HL-60 (cell line): ENCODE measurements at places on chromosomes 4 and X.

- DNase-seq: no peak
These were observed 186.2 kb upstream of the TBL1X start for GRCh38 chrX:9278475-9279233.

DNA sequence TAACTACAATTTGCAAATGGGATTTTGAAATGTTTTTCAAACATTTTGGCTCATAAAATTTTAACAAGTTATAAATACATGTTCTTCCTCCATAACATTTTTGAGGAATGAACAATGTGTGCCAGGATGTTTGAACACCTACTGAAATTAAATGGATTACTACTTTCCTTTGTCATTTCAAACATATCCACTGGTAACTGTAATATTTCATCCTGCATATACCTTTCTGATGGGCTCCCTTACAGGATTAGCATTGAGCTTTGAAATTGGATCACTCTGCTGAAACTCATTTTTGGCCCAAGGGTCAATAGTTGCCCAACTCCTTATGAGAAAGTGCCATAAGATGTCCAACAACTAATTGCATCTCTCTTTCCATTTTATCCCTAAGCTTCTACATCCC is 17.6 kb downstream of the GRPR start:
- no peak for DNase-seq

DNA sequence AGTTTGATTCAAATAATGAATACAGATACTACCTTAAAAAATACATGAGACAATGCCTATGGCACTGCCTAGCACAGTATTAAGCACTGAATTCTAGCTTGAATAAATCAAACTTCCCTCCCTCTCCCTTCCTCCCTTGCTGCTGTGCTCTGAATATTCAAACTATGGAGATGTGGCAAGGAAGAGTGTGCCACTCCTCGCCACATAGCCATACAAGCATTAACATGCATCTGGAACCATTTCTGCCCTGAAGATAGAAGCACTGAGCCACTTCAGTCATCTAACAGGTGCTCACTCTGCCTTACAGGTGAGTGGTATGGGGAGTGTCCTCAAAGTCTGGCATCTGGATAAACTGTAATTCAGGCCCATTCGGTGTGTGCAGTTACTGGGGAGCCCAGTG is 276.9 kb downstream of the ARHGAP24 start:
- no peak for DNase-seq

GRCh38 chr4:188942606-188943005 is 803.4 kb downstream of the TRIML1 start:
- no peak for DNase-seq

DNA sequence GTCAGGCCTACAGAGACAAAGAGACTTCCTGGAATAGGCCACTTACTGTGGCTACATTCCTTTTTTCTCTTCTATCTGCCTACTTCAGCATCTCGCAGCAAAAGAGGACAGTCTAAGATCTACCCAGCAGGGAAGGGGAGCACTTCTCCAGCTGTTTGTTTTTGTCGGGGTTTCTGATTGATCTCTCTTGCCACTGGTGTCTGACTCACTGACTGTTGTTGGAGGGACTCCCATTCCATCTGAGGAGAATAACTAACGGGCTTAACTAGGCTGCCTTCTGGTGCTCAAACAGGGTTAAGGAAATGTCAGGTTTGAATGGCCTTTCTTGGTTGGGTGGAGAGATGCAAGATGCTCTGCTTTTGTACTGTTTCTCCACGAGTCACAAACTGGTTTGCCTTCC is 100.2 kb upstream of the TMEM164 start:
- no peak for DNase-seq

- no peak for DNase-seq
These were observed 613.3 kb downstream of the BCOR start for GRCh38 chrX:39484159-39485068.

DNA sequence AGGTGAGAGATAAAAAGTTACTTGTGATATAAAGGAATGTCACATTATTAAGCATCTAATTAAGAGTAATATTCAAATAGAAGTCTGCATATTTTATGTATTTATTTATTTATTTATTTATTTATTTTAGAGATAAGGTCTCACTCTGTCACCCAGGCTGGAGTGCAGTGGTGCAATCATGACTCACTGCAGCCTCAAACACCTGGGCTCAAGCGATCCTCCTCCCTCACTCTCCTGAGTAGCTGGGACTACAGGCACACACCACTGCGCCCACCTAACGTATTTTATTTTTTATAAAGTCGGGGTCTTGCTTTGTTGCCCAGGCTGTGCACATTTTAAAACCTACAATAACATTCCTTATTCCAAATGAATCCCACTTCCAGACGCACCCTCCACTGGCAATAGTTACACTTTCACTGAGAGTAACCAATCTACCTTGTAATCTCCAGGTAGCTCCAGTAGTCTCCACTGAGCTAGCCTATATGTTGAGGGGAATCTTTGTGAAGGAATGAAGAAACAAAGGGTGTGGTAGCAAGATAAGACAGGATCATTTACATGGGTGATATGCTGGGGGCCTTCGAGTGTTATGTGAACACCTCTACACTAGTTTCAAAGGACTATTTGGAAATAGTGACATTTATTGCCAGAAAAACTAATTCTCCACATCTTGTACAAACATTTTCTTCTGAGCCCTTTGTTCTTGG is 11.9 kb downstream of the SH3D19 start:
- no peak for DNase-seq

GRCh38 chr4:5812506-5813229 is 80.2 kb downstream of the CRMP1 start:
- peak; percentile 33 for DNase-seq

- peak; percentile 12 for DNase-seq
These were observed 3.1 kb downstream of the ZGRF1 start for GRCh38 chr4:112633477-112634235.

DNA sequence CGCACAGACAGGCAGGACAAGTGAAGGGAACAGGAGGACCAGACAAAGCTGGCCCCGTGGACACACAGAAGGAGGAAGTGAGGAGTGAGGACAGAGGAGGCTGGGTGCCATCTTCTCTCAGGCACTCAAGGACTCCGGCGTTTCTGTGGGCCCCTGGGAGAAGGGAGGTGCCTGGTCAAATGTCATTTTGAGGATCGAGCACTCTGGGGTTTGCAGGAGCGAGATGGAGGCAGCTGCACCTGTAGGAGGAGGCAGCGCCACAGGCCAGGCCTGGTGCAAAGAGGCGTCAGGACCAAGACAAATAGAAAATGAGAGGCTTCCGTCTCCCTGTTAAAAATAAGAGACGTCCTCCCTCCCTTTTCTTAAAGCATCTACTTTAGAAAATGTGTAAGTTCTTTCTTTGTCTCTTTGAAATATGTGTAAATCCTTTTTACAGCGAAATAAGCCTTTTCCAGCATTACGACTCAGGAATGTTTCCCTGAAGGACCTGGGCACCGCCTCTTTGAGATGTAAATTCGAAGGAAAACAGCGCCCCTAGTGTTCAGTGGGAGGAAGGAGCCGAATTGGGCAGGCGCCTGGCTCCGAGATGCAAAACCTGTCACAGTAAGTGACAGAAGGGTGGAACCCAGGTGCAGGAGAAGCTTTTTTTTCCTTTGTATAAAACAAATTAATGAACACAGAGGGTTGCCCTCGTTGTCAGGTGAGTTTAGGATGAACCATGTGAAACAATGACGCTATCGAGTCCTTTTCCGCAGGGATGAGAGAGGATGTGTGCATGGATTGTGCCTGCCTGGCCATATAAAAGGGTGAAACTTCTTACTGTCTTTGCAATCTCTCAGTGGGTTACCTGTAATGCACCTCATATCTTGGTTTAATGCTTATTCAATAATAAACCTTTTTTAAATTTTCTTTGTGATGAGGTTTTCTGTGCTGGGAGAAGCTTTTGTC is 1.4 kb upstream of the C4orf50 start:
- DNase-seq: peak; percentile 13

- no peak for DNase-seq
These were observed 19.1 kb downstream of the FNIP2 start for GRCh38 chr4:158787709-158788475.

- no peak for DNase-seq
These were observed 724.3 kb downstream of the ARAP2 start for GRCh38 chr4:35520059-35520458.

DNA sequence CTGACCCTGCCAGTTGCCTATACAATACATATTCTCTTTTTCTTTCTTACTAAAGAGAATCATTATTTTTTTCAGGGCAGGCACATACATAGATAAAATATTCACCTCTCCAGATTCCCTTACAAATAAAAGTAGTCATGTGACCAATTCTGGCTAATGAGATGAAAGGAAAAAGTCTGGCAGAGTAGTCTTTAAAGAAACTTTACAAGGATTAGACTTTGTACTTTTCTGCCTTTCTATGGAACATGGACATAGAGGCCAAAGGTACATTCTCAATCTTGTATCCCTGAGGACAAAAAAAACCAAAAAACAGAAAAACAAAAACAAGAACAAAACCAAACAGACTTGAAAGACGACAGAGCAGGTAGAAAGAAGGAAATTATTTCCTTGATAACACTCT is 75.6 kb downstream of the DCK start:
- no peak for DNase-seq

GRCh38 chr4:25658357-25658771 is 2.7 kb downstream of the SLC34A2 start:
- no peak for DNase-seq

DNA sequence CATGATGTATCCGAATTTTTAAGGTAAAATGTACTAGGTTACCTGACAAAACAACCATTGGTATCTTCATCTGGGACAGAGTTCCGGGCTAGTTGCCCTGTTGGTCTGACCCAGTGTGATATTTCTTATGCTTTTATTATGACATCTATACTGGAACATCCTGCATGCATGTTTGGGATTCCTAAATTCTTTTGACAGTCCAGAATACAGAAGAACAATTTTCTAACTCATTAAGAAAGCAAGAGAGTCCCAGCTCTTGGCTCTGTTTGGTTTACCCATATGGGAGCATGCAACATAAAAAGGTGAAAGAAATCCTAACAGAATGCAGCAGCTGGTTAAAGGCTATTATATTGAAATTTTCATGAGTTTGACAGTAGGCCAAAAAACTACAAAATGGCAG is 247.7 kb upstream of the FTHL17 start:
- DNase-seq: no peak

DNA sequence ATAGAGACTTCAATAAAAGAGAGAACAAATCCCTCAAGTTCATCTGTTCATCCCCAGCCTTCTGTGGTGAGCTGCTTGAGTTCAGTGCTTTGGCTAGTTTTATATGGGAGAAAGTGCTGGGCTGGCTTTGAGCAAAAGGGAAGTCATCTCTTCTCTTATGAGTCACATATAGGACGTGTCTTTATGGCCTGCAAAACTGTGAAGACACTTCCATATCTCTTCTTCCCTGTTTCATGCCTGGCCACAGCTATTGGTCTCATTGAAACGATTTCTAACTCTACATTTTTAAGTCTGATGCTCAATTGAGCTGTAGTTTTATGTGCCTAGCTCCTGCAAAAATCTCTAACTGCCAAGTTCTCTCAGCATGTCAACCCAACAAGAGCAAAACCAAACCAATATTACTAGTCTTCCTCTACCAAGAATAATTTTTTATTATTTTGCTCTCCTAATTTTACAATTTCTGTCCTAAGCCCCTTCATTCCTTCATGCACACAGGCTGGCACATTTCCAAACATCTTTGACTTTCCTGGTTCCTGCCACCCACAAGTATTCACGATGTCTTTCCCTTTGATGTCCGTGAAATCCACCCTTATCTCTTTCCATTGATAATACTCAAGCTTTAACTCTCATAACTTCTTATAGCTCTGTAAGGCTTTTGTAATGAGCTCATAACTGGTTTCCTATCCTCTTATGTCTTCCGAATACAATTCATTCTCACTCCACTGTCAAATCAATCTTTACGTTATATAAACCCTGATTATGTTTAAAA is 165.3 kb downstream of the BTC start:
- peak; percentile 78 for DNase-seq

GRCh38 chrX:69323786-69324720 is 158.8 kb upstream of the PJA1 start:
- no peak for DNase-seq

DNA sequence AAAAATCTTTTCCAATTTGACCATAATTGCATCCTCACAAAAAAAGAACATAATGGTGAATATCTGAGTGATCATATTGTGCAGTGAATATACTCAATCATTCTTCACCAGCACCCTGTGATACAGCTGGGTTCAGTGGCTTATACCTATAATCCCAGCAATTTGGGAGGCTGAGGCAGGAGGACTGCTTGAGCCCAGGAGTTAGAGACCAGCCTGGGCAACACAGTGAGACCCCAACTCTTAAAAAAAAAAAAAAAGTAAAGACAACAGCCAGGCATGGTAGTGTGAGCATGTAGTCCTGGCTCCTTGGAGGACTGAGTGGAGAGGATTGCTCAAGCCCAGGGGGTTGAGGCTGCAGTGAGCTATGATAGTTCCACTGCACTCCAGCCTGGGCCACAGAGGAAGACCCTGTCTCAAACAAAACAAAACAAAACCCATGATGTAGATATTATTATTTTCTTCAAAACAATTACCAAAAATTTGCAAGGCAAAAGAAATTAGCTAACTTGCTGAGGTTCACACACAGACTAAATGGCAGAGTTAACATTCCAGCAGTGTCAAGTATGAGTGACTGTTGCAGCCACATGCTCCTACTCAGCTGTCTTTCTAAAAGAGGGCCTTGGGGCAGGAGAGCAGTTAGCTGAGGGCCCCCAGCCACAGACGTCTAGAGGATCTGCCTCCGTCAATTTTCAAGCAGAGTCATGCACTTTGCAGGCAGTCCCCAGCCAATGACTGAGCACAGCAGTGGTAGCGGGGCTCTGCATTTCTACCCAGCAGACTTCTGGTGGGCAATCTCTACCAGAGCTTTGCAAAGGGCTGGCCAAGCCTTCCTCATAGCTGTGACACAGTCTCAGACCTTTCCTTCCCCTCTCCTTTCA is 33.4 kb downstream of the ADGRA3 start:
- no peak for DNase-seq

DNA sequence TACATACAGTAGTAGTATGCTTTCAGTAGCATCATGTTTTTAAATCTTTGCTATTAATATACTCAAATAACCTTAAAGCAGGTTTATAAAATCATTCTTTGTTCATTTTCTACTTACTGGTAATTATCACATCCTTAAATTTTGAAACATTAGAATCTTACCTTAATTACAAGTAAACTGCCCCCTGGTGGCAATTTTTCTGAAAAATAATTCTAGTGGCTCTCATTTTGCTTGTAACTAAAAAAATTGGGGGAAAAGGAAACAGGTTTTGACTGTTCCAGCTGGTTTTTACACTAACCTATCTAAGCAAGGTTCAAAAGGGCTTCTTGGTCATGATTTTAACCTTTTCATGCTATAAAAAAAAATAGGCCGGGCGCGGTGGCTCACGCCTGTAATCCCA is 18.5 kb upstream of the DCAF4L1 start:
- peak; percentile 33 for DNase-seq

DNA sequence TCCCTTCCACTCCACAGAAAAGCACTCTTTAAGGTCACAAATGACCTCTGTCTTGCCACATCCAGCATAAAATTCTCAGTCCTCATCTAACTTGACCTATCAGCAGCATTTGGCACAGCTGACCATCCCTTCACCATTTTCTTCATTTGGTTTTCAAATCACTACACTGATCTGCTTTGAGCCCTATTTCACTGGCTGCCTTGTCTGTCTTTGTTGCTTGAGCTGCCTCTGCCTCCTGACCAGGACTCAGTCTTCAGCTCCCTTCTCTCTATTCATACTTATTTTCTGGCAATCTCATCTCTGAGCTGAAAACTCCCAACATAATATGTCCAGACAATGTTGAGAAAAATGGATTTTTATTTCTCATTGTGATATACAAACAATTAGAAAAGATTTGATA is 27.7 kb upstream of the PDE5A start:
- no peak for DNase-seq

GRCh38 chr4:158850800-158851644 is 82.2 kb downstream of the FNIP2 start:
- no peak for DNase-seq

- no peak for DNase-seq
These were observed 159.2 kb downstream of the BTC start for GRCh38 chr4:74635074-74635473.

GRCh38 chr4:183074288-183074990 is 24.6 kb upstream of the WWC2 start:
- DNase-seq: no peak
